Activated T-helper 9 cell treated with anti-CD3 and anti-CD28 coated beads, Interleukin-2, amount 50 U/mL, for 16 hours (primary cell): ENCODE measurements at places on chromosomes 4 and X.

DNA sequence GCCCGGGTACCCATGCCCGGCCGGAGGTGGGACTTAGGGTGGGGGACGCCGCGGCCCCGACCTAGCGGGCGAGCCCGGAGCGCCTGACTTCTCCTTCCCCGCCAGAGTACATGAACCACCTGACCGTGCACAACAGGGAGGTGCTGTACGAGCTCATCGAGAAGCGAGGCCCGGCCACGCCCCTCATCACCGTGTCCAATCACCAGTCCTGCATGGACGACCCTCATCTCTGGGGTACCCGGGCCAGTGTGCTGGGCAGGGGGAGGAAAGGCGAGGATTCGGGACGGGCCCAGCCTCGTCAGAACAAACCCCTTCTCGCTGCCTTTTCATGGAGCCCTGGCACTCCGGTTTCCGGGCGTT lies 622 bp downstream of the TAFAZZIN start:
- DNase-seq = peak; percentile 34

DNA sequence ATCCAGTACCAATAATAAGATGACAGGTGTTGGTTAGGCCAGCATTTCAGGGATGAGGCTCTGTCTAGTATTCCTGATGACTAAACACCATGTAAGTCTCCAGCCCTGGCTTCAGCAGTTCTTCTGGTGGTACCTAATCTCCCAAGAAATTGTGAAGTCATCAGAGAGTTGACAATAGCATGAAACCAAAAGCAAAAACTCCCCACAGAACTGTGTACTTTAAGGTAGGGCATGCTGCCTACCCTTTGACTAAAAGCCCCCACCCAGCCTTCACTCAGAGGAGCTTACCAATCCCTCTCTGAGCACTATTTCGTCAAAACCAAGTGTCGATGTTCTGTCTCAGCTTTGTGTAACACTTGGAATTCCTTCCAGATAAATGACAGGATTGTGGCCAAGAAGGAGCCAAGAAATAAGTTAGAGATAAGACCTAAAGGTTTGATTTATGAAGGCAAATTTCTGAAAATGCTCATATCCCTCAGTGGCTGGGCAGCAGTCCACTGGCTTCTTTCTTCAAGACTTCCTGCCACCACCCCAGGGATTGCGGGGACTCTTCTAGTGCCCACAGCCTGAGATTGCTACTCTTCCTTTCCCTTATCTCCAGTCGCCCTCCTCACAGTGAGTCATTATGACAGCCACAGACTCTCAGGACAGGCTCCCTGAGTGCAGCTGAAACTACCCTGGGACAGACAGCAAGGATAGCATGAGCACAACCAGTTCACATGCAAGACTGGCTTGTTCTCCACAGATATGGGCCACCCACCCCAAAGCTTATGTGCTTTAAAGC lies 67.3 kb upstream of the LHFPL1 start:
- DNase-seq = no peak

DNA sequence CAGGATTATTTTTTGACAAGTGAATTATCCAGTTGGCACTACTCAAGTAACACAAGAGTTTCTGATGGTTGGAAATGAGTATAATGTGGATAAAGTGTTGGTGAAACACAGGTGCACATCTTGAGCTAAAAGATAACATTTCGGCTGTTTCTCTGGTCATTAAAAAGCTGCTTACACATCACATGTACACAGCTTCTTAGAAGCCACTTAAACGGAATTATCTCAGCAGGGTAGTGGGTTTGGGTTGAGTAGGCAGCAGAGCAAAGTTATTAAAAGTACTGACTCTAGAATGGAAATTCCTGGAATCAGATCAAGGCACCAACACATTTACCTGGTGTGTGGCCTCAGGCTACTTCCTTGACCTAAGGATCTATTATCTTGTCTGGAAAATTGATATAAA lies 55.4 kb upstream of the RASSF6 start:
- DNase-seq = no peak

GRCh38 chr4:125049711-125050110 lies 265.0 kb upstream of the FAT4 start:
- no peak for DNase-seq

- no peak for DNase-seq
Measured at GRCh38 chr4:36325499-36325898, 44.1 kb downstream of the DTHD1 start.

DNA sequence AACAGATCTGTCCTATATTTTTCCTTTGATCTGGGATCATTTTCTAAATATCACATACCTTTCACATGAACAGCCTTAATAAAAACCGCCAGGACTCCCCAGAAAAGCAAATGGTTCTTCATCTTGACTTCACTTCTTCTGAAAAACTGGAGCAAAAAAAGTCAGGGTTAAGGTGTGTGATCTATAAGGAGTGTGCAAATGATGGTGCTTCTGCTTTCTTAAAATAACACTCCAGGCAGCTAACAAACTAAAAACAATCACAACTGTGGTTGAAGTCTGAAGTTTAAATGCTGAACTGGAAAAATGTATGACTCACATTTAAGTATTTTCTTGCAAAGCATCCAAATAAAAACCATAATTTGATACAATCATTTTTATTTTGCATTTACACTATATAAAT lies at the start of gene JCHAIN:
Gene JCHAIN (minus strand): TSS at position 140 of the 400 bp plus-strand sequence. CDS start 18 bp downstream, at position 122.
- DNase-seq = no peak

DNA sequence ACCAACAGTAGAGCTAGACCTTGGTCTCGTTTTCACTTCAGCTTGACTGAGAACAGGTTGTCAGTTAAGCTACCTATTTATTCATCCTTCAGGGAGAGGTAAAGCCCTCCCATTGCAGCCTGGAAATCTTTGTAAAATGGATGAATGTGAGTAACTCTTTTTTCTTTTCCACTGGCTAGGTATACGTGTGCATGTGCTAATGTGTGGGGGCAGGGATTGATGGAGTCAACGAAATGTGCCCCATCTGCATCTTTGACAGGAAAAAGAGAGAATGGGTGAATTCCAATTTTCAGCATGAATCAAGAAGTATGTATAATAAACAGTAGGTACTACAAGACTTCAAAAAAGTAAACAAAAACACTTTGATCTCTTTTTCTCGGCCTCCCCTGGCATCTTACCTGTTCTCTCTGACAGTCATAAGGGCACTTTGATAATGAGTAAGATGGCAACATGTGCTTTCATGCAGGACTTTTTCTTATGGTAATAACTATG lies at the start of gene IL21:
Gene IL21 (minus strand): TSS at position 51 of the 492 bp plus-strand sequence. CDS start 55 bp downstream, outside the sequence.
- DNase-seq = no peak

DNA sequence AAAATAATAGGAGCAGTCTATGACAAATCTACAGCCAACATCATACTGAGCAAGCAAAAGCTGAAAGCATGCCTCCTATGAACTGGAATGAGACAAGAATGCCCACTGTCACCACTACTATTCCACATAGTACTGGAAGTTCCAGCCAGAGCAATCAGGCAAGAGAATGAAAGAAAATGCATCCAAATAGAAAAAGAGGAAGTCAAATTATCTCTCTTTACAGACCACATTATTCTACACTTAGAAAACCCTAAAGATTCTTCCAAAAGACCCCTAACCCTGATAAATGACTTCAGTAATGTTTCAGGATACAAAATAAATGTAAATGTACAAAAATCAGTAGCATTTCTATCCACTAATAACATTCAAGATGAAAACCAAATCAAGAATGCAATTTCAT lies 249.0 kb downstream of the STK32B start:
- DNase-seq = no peak

GRCh38 chr4:21387683-21388082 lies 560.9 kb downstream of the KCNIP4 start:
- DNase-seq = no peak

GRCh38 chr4:173448608-173449379 lies 49.9 kb upstream of the SCRG1 start:
- DNase-seq = no peak

DNA sequence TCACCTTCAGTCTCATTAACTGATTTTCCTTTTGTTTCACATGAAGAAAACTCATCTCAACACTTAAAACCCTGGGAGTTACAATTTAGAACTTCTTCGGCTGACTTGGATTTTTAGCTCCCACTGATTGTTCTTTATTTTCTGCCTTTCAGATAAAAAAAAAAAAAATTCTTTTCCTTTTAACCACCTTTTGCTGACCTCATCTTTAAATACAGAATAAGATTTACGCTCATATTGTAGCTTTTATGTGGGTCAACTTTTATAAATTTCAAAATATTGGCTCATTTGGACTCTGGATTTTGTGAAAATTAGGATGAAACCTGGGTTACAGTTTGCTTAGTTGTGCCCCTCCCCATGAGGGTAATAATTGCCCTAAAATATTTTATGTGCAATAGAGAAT lies 659.3 kb downstream of the ZNF674 start:
- DNase-seq = no peak

GRCh38 chr4:39950861-39951481 lies 26.7 kb downstream of the PDS5A start:
- DNase-seq = no peak
